ENCODE measurements at places on chromosomes 1 and 21.

DNA sequence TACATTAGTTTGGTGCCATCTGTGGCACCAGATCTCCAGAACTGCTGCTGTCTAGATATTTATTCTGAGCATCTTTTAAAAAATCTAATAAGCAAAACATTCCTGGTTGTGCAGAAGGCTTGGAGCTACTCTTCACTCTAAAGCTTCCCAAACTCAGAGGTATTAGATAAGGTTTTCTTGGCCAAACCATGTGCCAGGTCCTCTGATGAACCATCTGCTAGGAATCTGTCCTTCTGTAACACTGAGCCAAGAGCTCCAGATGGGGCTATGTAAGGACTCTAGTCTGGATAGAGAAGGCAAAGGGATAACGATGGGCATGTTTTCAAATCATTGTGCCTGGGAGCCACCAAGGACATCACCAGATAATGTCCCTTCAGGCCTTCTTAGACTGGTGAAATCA, 410.6 kb downstream of the NTNG1 start:
- DNase-seq: no peak

DNA sequence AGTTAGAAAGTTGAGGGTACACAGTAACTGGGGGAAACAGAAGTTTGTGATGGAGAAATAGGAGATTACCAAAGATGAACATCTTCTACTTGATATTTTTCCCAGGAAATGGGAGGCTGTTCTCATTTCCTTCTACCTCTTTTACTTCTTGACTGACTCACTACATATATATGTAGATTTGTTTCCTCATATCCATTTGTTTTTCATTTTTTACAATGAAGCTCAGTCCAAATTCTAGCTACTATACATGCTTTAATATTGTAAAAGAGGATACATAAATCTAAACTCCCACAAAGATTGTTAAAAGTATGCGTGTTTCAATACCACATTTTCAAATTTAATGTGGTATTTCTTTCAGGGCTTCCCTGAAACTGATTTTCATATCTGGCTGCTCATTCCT, 366.6 kb upstream of the NCAM2 start:
- DNase-seq: no peak

DNA sequence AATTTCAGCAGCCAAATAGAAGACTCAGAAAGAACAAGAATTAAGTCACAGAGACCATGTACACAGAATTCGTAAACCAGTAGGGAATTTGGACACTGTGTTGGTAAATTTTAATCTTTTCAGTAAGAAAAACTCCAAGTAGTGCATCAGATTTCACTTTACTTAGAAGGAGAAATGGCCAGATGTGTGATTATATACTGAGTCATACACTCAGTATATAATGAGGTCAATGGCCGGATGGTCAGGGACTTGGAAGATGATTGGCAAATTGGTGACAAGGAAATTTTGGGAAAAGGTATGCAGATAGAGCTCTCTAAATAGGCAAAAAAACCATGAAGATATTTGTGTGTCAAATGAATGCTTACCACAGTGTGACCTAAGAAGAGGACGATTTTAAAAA, 399.8 kb upstream of the LRRC7 start:
- DNase-seq: no peak

DNA sequence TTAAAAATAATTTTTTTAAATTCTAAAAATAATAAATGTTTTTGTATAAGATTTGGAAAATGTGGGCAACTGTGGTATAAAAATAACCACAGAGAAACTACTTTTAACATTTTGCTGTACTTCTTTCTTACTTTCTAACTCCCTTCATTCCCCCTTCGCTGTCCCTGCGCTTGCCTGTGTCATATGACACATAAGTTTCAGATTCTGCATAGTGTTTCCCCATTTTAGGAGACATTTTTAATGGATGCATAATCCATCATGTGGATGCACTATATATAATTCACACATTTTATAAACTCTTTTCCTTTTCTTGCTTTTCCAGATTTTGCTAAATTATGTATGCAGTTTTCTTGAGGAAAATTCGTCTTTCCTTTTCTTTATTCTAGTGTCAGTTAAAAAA, 16.3 kb downstream of the ATG4C start:
- DNase-seq: no peak

GRCh38 chr1:240611228-240611618, 732 bp downstream of the GREM2 start:
- DNase-seq: no peak

DNA sequence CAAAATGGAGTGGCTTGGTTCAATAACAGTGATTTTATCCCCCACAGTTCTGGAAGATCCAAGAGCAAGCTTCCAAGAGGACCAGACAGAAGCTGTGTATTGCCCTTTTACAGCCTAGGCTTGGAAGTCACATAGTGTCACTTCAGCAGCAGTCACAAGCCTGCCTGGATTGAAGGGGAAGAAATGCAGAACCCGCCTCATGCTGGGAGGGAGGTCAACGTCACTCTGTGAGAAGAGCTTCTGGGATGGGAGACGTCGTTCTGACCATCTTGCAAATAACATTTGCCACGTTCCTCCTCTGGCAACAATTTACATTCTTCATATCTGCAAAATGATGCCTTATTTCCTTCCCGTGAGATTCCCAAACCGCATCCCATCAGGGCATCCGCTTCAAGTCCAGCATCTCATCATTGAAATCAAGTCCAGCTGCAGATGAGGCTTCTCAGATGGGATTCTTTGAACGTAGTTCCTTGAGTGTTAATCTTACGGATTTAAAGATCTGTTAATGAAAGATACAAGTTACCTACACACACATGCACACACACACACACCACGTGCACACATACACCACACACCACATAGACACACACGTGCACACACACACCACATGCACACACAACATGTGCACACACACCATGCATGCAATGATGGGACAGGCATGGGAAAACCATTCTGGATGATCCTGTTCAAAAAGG, 23.9 kb upstream of the KIF1B start:
- no peak for DNase-seq

- no peak for DNase-seq
Measured at GRCh38 chr1:183832459-183832858, 27.5 kb downstream of the RGL1 start.

DNA sequence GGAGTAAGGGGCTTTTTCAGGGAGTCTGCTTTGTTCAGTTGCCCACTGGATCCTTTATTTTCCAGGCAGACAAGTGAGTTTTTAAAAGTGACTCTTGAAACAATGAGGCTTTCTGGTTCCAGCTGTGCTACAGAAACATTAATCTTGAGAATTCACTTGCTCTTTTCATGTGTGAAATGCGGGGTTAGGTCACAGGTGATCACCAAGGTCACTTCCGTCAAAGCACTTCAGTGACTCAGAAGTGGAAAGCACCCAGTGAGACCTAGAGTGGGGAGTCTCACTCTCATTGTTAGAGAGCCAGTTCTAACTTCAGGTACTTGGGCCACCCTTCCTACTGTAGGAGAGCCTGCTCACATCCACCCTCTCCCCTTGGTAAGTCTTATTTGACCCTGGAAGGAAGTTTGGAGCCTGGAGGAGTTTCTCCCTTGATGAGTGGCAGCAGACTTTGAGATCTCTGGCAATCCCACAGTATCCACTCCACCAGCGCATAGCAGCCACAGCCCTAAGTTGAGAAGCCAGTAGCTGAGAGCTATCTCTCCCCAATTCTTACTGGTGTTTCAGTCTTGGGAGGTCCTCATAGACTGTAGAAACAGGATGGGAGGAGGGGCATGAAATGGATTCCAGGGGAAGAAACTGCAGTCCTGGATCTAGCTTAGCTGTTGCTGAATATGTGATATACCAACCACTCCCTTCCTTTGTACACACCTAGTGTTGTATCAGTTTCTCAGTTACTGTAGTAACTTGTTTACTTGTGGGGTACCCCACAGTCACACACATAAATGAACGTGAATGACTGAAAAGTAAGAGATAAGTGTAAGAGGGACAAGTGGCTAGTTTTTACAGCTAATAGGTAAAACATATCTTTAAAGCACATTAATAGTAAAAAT, 3.1 kb downstream of the TACSTD2 start:
- DNase-seq: no peak

Measured in activated naive CD4-positive, alpha-beta T cell (primary cell).